Left ventricle myocardium inferior (tissue), 1 donor: ENCODE measurements at places on chromosomes 3 and 15. TPM values are rescaled to one million over a fixed set of nuclear protein-coding genes. Genes with fewer than 3 reads are reported as not detected.

DNA sequence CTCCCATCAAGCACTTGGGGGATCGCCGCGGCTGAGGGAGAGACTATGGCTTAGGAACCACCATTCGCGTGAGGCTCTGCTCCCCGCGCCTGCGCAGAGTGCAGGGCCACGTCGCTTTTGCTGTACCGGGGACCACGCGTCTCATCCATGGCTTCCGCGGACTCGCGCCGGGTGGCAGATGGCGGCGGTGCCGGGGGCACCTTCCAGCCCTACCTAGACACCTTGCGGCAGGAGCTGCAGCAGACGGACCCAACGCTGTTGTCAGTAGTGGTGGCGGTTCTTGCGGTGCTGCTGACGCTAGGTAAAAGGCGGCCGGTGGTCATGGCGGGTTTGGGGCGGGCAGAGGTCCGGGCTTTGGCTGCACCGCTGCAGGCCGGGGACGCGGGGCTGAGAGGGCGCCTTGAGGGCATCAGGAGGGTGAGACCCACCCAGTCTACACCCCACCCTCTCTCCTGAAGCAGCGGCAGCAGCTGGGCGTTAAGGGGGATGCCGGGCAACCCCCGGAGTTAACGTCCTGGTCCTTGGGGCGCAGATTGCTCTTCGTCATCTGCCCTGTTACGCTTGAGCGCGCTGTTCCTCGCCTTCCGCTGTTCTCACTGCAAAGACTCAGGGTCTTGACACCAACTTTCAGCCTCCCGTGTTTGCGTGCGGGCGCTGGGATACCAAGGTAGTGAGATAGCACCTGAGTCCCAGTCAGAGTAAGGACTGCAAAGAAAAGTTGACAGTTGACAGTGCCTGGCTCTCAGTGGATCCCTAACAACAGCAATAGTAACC is at the start of gene SRPRB:
TSS of gene SRPRB (plus strand) at position 114 of the 774 bp plus-strand sequence. CDS start at position 148, 34 bp downstream.
- DNase-seq, result peak; percentile 95

The ITGA11 gene
- 31.4 TPM for total RNA-seq

DNA sequence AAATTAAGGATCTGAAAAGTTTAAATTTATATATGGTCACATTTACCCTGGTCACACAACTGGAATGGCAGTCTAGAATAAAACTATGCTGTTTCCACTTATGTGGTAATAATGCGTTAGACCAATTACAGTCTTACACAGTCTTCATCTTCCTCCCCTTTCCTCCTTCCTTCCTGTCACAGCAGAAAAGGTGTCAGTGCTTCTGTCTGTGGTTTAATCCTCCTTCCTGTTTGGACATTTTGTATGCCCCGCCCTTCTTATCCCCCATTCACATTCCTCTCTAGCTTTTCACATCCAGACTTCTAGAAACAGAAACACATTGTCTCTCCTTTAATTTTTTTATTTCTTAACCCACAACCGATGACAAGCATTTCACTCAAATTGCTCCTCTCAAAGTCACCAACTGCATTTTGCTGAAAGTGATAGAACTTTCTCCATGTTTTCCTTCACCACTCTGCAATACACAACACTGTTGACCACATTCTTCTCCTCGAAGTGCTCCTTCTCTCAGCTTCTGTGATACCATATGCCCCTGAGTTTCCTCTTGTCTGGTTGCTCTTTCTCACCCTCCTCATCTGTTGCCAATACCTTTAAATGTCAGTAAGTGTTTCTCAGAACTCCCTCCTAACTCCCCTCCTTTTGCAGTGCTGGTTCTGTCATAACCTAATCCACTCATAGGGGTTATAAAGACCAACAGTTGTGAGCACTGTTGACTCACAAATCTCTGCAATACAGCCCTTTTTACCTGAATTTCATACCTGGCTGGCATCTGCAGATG is 271.6 kb downstream of the UBE2E2 start:
- DNase-seq, result no peak

- no peak for DNase-seq
Observed at GRCh38 chr3:182913889-182914288, 66.4 kb downstream of the DCUN1D1 start.

DNA sequence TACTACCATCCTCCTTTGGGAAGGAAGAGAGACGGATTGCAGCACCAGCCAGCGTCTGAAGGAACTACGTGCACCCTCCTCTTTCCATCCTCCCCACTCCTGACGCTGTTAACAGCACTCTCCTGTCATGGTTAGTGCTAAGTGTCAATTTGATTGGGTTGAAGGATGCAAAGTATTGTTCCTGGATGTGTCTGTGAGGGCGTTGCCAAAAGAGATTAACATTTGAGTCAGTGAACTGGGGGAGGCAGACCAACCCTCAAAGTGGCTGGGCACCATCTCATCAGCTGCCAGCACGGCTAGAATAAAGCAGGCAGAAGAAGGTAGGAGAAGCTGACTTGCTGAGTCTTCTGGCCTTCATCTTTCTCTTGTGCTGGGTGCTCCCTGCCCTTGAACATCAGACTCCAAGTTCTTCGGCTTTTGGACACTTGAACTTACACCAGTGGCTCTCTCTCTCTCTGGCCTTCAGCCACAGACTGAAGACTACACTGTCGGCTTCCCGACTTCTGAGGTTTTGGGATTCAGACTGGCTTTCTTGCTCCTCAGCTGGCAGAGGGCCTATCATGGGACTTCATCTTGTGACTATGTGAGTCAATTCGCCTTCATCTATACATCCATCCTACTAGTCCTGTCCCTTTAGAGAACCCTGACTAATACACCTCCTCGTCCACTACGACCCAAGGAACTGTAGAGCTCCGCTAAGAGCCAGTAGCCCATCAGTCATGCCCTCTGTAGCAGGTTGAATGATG is 128.2 kb upstream of the HES1 start:
- no peak for DNase-seq

The BRK1 gene
- 99.0 TPM for total RNA-seq

The HYAL1 gene
- 52.2 TPM for total RNA-seq

DNA sequence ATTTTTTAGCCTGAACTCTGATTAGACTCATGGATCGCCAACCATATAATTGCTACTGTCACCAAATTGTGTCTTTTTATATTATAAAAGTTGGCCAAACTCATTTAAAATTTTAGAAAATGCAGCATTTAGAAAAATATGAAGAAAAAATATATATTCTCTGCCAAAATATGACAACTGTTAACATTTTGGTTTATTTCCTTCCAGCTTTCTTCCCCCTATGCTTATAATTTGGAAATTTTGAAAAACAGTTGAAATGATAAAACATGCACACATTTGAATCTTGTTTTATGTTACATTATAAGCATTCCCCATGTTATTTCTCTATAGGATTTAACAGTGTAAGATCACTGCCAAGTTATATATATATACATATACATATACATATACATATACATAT is 1112.8 kb downstream of the TUSC7 start:
- DNase-seq, result no peak

The GPR62 gene
- total RNA-seq, result 0.16 TPM

The WDR5B gene
- total RNA-seq, result 3.3 TPM

The CCDC39 gene
- not detected for total RNA-seq

The SETMAR gene
- total RNA-seq, result 16.6 TPM

DNA sequence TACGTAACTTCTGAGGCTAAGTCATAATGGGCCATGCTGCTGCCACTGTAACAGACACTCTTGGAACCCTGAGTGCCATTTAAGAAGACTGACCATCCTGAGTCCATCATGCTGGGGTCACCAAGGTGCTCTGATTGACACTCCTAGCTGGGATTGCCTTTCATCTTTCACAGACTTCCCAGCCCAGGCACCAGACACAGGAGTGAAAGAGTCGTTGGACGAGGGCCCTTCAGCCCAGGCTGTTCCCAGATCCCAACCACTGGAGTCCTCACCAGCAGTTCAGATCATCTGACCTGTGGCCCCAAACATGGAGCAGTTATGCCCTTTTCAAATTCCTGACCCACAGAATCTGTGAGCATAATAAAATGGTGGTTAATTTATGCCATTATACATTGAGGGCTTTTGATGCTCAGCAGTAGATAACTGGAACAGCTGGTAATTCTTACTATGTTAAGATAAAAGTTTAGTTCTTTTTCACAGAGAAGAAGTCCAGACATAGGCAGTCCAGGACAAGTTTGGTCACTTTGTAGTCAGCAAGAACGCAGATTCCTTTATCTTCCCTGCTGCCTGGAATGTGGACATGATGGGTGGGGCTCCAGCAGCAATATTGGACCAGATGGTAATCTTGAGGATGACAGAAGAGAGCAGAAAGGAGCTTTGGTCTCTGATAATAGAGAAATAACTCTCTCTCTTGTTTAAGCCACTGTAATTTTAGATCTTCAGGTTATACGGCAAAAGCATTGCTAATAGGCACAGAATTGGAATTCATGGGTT is 7.3 kb upstream of the EHD4 start:
- DNase-seq, result no peak

DNA sequence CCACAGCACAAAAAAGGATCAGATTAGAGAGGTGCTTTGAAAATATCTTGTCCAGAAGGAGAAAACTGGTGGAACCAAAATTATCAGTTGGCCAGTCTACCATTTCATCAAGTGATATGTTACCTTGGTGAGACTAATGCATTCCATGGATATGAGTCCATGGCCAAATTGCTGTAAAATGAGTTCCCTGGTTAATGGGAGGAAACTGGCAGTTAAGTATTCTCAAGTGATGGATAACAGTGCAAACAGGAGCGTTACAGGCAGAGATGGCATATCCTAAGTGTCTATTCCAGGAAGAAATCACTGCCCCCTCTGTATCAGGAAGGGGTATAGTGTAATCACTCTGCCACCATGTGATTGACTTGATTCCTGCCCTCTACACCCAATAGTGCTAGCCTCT is 34.0 kb downstream of the MYRIP start:
- DNase-seq, result no peak

DNA sequence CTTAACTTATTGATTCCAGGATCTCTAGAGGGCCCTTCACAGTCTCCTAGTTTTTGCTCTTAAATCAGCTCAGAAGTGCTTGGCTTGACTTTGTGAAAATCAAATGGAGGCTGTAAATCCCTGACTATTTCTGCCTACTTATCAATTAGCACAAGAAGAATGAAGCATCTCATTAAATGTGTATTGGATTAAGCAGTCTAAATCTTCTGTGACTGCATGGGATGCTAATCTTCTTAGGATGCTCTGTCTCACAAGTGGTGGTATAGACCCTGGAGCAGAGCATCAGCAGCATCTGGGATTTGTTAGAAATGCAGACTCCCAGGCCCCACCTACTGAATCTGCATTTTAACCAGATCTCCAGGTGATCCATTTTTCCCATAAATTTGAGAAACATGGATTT is 488.7 kb downstream of the AGBL1 start:
- DNase-seq, result no peak

- no peak for DNase-seq
Observed at GRCh38 chr3:76551739-76552138, 488.2 kb upstream of the ROBO2 start.

GRCh38 chr3:66023738-66024385 is 14.9 kb downstream of the MAGI1 start:
- no peak for DNase-seq

DNA sequence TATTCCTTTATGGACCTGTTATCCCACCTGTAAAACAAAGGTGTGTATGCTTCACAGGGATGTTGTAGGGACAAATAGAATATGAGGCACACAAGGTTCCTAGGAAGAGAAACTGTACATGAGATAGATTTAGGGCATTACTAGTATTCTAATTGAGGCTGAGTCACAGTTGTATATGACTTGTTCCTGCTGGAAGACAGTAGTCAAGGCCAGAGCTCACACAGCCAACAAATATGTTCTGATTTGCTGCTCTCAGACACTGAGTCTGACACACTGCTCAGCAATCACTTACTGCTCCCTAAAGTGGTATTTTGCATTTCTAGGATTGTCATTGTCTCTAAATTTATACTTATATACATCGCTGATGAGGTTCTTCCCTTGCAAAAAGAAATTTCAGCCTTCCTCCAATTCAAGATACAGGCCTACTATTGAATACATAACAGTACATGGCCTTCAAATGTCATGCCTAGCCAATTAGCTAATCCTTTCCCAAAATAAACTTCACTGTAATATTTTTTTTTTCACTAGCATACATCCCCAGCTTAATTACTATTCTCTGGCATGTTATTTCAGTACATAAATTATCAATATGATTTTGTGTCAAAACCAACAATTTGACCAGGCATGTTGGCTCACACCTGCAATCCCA is 69.8 kb downstream of the TIGIT start:
- DNase-seq, result no peak

GRCh38 chr3:53799338-53799865 is 46.8 kb downstream of the CHDH start:
- DNase-seq, result no peak
